ENCODE measurements at places on chromosomes 1 and 21.

DNA sequence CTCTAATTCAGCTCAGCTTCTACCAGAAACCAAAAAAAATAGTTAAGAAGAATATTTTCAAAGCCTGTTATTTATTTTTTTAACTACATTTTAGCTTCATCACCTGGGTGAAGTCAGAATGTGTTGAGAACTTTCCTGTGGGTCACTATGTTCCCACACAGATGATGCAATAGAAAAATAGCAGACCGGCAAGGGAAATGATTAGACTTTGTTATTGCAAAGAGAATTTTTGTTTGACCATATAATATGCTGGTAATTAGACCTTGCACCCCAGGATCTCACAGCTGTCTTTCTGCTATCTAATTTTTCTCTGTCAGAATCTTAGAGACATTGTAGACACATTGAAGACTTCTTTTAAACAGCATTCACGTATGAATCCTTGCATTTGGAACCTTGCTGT is 299.3 kb downstream of the TBX15 start:
- no peak for DNase-seq

GRCh38 chr1:186502087-186502486 is 41.2 kb upstream of the PDC start:
- DNase-seq: no peak

DNA sequence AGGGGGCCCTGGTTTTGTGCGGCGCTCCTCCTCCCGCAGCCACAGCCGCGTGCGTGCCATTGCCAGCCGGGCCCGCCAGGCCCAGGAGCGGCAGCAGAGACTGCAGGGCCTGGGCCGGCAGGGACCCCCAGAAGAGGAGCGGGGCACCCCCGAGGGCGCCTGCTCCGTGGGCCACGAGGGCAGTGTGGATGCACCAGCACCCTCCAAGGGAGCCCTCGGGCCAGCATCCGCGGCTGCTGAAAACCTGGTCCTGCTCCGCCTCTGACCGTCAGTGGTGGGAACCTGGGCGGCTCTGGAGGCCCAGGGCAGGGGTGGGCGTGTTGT is 21.5 kb downstream of the PANK4 start:
- DNase-seq: no peak

- no peak for DNase-seq
Observed at GRCh38 chr1:87291107-87291506, 37.6 kb upstream of the LMO4 start.

- no peak for DNase-seq
Observed at GRCh38 chr1:1020415-1021009, 592 bp downstream of the AGRN start.

Data from cerebellar nuclear complex (tissue), 1 donor.